Upper lobe of left lung (tissue), 6 donors: ENCODE measurements at places on chromosomes 7 and 10. TPM values are rescaled to one million over a fixed set of nuclear protein-coding genes. Genes with fewer than 3 reads are reported as not detected.

DNA sequence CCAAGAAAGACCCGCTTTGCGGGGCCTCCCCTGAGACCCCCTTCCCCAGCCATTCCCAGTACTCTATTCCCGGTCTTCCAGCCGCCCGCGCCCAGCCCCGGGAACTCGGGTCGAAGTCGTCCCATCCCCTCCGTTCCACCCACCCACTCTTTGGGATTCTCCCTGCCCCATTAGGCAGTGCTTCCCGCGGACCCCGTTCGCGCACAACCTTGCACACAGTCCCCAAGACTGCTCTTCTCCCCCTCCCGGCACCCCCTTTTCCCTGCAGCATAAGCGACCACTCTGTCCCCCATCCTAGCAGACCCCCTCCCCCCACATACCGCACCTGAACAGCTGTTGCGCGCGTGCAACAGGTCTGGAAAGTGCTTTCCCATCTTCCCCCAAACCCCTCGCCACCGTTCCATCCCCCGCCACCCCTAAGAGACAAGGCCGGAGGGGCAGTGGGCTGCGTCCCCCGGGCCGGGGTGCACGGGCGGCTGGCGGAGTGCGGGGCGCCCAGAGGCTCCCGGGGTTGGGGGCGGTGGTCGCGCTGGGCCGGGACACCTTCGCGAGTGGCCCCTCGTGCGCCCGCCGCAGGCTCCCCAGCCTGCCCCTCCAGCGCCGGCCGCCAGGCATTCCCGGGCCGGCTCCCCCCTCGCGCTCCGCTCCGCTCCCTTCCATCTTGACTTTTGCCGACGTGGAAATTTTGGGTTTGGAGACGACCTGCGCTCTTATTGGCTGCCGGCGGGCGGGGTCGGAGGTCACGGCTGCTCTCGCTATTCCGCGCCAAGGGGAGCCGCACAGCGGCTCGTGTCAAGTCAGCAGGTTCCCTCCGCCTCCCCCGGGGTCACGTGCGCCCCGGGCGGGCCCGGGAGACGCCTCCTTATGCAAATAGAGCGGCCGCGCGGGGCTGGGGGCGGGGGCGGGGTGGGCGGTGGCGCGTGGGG, 201.2 kb upstream of the NFE2L3 start:
- no peaks in the 10 kb centered on the region for H3K36me3 ChIP-seq

The GNAI1 gene
- 23.7 TPM for total RNA-seq

The CHST3 gene
- 9.9 TPM for total RNA-seq

DNA sequence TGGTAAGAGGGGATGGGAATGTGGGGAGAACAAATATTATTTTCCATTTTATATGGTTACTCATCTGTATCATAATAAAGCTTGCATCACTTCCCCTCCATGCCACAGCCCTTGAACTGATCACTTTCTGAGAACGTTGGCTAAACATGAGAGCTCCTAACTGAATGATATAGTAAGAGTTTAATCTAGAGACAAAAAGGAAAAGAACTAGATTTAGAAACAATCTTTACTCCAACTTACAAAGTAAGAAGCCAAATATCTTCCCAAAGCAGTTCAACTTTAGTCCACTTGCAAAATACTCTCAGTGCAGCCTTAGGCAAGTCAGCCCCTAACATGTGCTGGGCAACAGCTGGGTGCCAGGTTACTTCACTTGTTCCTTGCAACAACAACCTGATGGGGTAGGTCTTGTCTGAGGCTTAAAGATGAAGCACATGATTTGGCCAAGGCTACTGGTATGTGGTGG, 20.3 kb downstream of the SMURF1 start:
- no peak for DNase-seq
- H3K27ac ChIP-seq, result peak overlapping the region; percentile 74
- H3K36me3 ChIP-seq, result no peaks in the 10 kb centered on the region
- H3K4me1 ChIP-seq, result peaks cover 72% of the 10 kb centered on the region
- no peak overlapping the region for H3K4me3 ChIP-seq

GRCh38 chr10:51789118-51789517, 89.7 kb upstream of the CSTF2T start:
- H3K36me3 ChIP-seq, result no peaks in the 10 kb centered on the region
- H3K27ac ChIP-seq, result no peak overlapping the region
- H3K4me3 ChIP-seq, result no peak overlapping the region
- H3K27me3 ChIP-seq, result no peaks in the 10 kb centered on the region

- no peaks in the 10 kb centered on the region for H3K27me3 ChIP-seq
- H3K27ac ChIP-seq, result peak overlapping the region; percentile 98
- H3K4me3 ChIP-seq, result peak overlapping the region; percentile 80
- no peaks in the 10 kb centered on the region for H3K36me3 ChIP-seq
- peaks cover 30% of the 10 kb centered on the region for H3K4me1 ChIP-seq
- DNase-seq, result no peak
Observed at GRCh38 chr7:116862951-116863670, 724 bp downstream of the CAPZA2 start.

- H3K27ac ChIP-seq, result no peak overlapping the region
- no peaks in the 10 kb centered on the region for H3K4me1 ChIP-seq
- peak; percentile 32 for DNase-seq
- no peaks in the 10 kb centered on the region for H3K27me3 ChIP-seq
- no peaks in the 10 kb centered on the region for H3K36me3 ChIP-seq
- H3K4me3 ChIP-seq, result no peak overlapping the region
Observed at GRCh38 chr7:28800150-28800549, 158.0 kb downstream of the TRIL start.

DNA sequence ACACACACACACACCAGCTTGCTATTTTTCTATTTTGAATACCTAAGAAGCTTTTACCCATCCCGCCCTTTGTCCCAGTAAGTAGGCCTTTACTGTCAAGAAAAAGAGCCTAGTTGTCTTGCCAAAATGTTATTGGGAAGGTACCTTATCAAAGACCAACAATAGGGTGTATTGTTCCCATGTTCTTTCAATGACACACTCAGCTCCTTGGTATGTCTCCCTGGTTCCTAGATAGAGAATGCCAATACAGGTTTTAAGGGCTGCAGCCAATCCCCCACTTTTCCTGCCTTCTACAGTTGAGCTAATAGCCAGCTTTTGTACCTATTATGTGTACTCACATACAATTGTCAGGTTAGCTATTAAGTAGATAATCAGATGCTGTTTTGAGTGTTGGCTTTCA, 92.0 kb upstream of the LRRTM3 start:
- no peaks in the 10 kb centered on the region for H3K27me3 ChIP-seq
- H3K4me3 ChIP-seq, result no peak overlapping the region
- H3K27ac ChIP-seq, result no peak overlapping the region
- DNase-seq, result no peak
- no peaks in the 10 kb centered on the region for H3K4me1 ChIP-seq

DNA sequence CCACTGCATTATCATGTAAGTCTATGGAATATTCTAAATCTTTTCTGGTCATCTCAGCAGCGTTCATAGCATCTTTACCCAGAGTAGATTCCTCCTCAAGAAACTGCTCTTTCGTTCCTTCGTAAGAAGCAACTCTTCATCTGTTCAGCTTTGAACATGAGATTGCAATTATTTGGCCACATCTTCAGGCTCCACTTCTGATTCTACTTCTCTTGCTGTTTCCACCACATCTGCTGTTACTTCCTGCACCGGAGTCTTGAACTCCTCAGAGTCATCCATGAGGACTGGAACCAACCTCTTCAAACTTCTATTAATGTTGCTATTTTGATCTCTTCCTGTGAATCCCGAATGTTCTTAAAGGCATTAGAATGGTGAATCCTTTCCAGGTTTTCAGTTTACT, 12.7 kb downstream of the CHST12 start:
- no peaks in the 10 kb centered on the region for H3K36me3 ChIP-seq
- H3K4me1 ChIP-seq, result peaks cover 35% of the 10 kb centered on the region
- DNase-seq, result no peak
- no peak overlapping the region for H3K27ac ChIP-seq
- no peaks in the 10 kb centered on the region for H3K27me3 ChIP-seq

The GPR26 gene
- total RNA-seq, result not detected

DNA sequence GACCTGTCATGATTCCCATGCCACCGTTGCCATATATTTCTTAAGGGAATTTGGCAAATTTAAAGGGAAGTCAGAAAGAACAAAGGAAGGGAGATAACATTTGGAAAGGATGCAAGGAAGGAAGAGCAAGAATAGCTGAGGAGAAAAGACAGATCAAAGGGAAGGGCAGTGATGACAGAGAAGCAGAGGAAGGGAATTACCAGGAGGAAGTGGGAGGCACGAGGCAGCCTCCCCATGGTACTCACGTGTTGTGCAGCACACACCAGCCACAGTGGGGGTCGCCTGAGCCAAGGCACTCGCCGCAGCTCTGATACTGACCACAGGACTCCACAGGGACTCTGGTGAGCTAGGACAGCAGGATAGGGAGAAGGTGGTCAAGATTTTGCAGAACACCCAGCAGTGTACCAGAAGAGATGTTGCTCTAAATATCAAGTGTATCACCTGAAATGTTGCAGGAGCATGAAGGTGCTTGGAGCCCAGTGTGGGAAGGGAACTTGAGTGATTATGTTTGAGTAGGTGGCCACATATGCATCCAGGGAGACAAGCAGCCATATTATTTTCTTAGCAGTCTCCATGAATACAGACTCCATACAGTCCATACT, 335.3 kb downstream of the PLXNA4 start:
- no peak overlapping the region for H3K27ac ChIP-seq
- no peak overlapping the region for H3K4me3 ChIP-seq
- H3K4me1 ChIP-seq, result no peaks in the 10 kb centered on the region
- DNase-seq, result peak; percentile 25
- H3K27me3 ChIP-seq, result no peaks in the 10 kb centered on the region

DNA sequence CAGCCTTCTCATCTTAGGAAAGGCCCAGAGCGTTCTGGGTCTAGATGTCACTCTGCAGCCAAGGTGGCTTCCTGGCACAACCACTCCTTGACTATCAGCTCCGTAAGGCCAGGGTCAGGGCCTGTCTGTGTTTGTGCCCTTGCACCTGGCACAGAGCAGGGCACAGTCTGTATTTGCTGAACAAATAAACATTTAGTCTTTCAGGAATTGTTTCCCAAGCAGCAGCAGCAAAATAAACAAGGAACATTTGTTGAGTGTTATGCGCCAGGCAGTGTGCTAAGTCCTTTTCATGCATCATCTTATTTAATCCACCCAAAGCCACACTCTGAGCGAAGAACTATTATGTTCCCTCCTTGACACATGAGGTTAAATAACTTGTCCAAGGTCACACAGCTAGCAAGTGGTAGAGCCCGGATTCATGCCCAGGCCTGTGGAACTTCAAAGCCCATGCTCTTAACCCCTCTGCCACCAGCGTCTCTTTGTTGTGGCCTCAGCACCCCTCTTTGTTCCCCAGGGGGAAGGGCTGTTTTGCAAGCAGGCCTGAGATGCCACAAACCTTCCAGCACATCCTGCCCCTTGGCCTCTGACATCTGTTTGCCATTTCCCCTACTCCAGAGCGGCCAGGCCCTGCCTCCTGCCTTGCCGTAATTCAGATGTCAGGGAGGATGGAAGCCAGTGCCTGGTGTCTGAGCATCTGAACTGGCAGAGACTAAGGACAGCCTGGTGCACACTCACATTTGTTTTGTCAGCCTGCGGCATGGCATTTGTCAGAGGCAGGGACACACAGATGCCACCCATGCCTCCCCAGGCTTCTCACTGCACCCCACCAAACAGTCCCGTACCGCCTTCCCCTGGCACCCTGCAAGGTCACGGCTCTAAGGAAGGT, 325.8 kb upstream of the ZMIZ1 start:
- H3K36me3 ChIP-seq, result no peaks in the 10 kb centered on the region
- H3K27ac ChIP-seq, result peak overlapping the region; percentile 43
- DNase-seq, result no peak

DNA sequence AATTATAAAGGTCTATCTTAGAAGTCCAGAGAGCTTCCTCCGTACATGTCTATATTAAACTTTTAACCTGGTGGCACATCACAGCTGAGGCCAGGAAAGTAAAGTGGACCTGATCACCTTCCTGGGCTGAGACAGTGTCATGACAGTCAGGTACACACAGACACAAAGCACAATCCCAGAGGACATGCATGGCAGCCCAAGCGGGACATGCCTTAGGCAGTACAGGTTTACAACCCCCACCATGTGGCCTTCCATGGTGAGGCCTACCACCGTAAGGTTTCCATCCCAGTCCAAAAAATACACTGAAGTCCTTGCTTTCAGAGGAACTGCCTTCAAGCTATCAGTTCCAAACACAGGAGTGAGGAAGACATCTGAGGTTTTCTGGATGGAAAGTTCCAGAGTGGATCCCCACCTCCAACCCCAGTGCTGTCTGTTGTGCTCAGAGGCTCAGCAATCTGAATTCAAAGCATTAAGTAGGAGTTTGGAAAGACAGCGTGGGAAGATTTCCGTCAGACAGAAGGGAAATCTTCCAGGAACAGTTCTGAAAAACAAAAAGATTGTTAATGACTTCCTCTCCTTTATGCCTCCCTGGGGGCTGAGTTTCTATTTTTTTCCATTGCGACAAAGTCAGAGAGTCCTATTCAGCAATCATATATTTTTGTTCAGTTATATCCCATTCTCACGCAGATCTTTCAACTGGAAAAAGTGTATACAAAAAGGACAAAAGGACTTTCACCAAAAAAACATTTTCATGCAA, 20.1 kb downstream of the IFIT3 start:
- no peak overlapping the region for H3K4me3 ChIP-seq
- H3K27me3 ChIP-seq, result no peaks in the 10 kb centered on the region
- no peaks in the 10 kb centered on the region for H3K36me3 ChIP-seq
- DNase-seq, result no peak
- peaks cover 38% of the 10 kb centered on the region for H3K4me1 ChIP-seq
